ENCODE measurements at places on chromosomes 16 and 17.

DNA sequence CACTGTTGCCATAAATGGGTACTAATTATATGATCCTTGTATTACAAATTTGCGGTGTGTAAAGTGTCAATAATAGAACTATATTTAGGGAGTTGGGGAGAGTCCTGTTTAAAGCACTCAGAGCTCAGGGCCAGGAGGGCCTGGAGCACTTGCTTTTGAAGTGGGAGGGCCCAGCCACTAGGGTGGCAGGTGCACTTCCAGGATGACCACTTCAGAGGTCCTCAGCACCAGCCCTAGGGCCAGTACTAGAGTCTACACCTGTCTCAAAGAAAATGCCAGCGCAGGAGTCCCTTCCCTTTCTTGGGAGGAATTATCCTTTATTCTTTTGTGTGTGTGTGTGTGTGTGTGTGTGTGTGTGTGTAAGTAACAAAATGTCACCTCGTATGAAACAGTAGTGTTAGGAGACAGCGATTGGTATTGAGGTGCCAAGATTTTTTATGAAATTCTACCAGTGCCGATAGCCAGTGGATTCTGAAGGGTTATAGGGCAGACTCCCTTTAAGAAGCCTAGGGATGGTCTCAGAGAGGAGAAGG is 31.9 kb downstream of the MYO18A start:
- no peak for DNase-seq

DNA sequence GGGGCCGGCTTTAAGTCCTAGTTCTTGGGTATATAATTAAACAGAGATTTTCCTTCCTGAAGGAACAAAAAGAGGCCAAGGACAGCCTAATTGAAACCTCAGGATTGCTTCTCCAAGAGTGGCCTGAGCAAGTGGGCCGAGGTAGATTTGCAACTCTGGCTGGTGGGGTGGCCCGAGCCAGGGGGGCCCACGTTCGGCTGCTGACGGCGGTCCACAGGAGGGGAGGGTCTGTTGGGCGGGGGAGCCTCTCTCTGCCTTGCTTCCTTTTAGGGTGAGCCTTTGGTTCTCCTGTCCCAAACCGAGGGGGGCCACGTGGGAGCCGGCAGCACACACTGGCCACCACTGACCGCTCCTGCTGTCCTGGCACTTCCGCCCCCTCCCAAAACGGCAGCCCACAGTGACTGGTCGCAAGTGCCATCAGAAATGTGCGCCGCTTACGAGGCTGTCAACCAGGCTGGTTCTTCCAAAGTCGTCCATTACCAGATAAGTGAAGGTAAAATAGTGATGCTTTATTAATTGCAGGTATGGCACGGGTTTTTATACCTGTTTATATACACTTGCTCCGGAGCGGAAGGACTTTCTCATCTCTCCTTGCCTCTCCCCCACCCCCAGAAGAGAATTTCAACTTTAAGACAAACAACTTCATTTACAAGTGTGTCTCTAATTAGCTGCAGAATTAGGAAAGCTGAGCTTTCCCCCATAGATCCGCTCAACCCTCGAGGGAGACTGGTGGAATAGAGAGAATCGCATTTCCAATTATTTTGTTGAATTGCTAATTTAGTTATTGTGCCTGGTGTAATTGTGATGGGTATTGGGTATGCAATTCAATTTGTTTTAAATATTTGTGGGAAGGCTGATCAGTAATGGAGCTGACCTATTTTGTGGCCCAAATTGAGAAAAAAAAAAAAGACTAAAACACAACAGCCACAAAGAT is 117.8 kb downstream of the AATF start:
- DNase-seq = no peak

DNA sequence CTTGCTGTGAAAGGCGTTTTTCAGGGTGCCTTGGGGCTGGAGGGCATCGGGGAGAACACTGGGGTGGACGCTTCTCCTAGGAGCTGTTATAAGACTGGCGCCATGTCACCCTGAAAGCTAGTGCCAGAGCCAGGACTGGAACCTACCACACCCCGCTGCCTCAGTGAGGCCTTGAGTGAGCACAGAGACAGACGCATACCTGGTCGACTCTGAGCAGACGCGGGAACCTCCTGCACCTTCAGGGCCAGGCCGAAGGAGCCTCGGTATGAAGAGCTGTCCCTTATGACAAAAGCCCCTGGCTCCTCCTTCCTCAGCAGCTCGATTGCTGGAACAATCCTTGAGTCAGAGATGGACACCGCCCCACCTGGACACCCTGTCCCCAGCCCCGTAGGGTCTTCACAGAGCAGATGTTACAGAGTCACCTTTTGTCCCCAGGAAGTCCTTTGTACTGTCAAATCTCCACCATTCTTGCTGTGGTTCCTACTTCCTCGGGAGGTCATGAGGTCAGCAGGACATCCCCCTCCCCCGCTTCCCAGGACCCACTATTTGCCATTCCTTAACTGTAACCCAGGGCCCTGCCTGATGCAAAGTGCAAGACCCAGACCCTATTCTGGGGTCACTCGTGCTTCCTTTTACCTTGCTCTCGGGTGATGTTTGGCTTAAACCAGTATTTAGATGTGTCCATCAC is 17.0 kb downstream of the TNS4 start:
- DNase-seq = no peak

DNA sequence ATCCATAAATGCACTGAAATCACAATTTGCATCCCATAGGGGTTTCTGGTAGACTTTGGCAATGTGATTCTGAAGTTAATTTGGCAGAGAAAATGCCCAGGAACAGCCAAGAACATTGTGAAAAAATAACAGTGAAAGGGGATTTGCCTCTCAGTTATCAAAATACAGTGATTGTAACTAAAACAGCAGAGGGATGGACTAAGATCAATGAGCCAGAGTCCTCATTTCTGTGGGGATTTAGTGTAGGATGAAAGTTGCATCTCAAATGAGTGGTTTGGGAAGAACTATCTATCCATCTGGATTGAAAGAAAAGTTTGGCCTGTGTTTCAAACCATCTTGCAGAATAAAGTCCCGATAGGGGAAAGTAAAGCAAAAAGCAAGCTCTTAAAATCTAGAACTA is 28.1 kb downstream of the MYBBP1A start:
- DNase-seq = no peak

DNA sequence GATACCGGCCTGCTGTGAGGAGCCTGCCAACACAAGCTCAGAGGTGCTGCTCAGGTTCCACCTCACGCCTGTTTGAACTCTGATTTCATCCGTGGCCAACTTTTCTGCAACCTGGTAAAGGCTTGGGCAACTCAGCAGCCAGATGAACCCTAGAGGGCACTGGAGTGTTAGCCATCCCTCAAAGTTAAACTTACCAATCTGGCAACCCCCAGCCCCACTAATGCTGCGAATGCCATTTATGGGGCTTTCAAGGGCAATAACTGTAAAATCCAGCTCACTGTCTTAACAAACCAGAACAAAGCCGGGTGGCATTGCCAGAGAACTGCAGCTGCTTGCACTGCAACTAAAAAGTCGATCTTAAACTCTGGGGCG is 105.5 kb downstream of the AXIN2 start:
- DNase-seq = no peak

GRCh38 chr17:76132574-76133338 is 8.3 kb downstream of the FOXJ1 start:
- DNase-seq = no peak

DNA sequence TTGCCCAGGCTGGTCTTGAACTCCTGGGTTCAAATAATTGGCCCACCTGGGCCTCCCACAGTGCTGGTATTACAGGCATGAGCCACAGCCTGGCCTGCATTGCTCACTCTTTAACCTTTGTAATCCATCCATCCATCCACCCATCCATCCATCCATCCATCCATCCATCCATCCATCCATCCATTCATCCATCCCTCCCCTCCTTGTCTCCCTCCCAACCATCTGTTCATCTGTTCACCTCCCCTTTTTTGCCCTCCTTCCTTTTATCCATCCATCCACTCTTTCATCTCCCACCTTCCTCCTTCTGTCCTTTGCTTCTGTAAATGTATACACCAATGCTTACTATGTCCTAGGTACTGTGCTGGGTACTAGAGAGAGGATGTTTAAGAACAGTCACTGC is 65.5 kb downstream of the CDK5R1 start:
- no peak for DNase-seq

GRCh38 chr16:78385086-78385805 is 285.8 kb downstream of the WWOX start:
- no peak for DNase-seq

GRCh38 chr16:54351171-54351570 is 64.6 kb upstream of the IRX3 start:
- DNase-seq = no peak

GRCh38 chr16:66959704-66960161 is 1.3 kb upstream of the CES3 start:
- DNase-seq = no peak

GRCh38 chr16:68499006-68499405 is 40.1 kb upstream of the ZFP90 start:
- no peak for DNase-seq

GRCh38 chr17:8386841-8387240 is 3.8 kb upstream of the RPL26 start:
- DNase-seq = no peak

GRCh38 chr16:80387318-80387921 is 153.4 kb upstream of the DYNLRB2 start:
- DNase-seq = no peak

- DNase-seq = no peak
Observed at GRCh38 chr17:6780886-6781285, 4.9 kb downstream of the FBXO39 start.

- DNase-seq = no peak
Observed at GRCh38 chr17:27733773-27734172, 66.6 kb downstream of the NOS2 start.

GRCh38 chr17:71798701-71799100 is 322.1 kb upstream of the SOX9 start:
- no peak for DNase-seq

- DNase-seq = no peak
Observed at GRCh38 chr16:721765-722540, 1.0 kb downstream of the ANTKMT start.

DNA sequence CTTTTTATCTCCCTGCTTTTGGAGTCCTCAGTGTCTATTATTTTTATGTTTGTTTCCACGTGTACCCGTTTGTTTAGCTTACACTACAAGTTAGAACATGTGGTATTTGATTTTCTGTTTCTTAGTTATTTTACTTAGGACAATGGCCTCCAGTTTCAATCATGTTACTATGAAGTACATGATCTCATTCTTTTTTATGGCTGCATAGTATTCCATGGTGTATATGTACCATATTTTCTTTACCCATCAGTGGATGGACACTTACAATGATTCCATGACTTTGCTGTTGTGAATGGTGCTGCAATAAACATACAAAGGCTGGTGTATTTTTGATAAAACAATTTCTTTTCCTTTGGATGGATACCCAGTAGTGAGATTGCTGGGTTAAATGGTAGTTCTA is 269.5 kb downstream of the HS3ST3A1 start:
- DNase-seq = no peak

DNA sequence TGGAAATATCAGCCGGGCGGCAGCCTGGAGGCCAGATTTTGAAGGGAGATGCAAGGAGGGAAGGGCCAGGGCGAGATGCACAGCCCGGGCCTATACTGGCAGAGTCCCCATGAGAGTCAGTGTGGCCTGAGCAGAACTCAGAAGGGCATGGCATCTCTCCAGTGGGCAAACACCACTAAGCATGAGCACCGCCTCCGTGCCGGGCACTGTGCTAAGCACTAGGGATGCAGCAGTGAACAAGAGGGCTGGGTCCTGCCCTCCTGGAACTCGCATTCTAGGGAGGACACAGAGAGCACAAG is 33.5 kb downstream of the TK2 start:
- no peak for DNase-seq

- no peak for DNase-seq
Observed at GRCh38 chr17:62994931-62995330, 28.9 kb downstream of the TANC2 start.

DNA sequence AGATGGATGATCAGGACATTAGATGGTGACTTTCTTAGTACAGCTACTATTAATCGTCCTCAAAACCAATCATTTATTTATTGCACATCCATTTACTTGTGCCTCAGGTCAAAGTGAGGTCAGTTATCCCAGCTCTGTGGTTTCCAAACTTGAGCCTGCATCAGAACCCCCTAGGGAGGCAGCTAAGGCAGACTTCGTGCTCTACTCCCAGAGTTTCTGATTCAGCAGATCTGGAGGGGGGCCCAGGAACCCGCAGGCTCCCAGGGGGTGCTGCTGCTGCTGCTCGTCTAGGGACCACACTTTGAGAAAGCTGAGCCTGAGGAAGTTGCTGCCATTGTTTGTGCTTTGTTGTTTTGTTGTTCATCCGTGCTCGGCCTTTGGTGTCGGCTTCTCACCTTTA is 44.0 kb upstream of the CLEC18B start:
- DNase-seq = no peak
